ENCODE measurements at places on chromosomes 2 and 18. TPM values are rescaled to one million over a fixed set of nuclear protein-coding genes. Genes with fewer than 3 reads are reported as not detected.

APLF gene
- total RNA-seq = 0.29 TPM

C1GALT1C1L gene
- 1.3 TPM for total RNA-seq

GPD2 gene
- 144 TPM for total RNA-seq

PROKR1 gene
- total RNA-seq = not detected

C2orf80 gene
- total RNA-seq = not detected

C2orf81 gene
- total RNA-seq = not detected

PFN4 gene
- not detected for total RNA-seq

NPPC gene
- not detected for total RNA-seq

CDH19 gene
- 2.9 TPM for total RNA-seq

AGFG1 gene
- 119 TPM for total RNA-seq

SCYGR4 gene
- total RNA-seq = not detected

KCTD1 gene
- 118 TPM for total RNA-seq

ATP9B gene
- 108 TPM for total RNA-seq

SERPINB4 gene
- not detected for total RNA-seq

LYG2 gene
- 0.92 TPM for total RNA-seq

TYMS gene
- total RNA-seq = 7.6 TPM

GRB14 gene
- total RNA-seq = not detected

POU3F3 gene
- total RNA-seq = 0.37 TPM

All from stomach (tissue), 19 donors.